Left cardiac atrium (tissue), 4 donors: ENCODE measurements at places on chromosomes 11 and 22. TPM values are rescaled to one million over a fixed set of nuclear protein-coding genes. Genes with fewer than 3 reads are reported as not detected.

DNA sequence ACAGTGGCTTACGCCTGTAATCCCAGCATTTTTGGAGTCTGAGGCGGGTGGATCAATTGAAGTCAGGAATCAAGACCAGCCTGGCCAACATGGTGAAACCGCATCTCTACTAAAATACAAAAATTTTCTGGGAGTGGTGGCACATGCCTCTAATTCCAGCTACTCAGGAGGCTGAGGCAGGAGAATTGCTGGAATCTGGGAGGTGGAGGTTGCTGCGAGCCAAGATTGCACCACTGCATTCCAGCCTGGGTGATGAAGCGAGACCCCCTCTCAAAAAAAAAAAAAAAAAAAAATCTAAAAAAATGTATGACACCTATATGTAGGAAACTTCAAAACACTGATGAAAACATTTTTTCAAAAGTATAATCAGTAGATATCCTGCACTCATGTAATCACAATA is 242.7 kb upstream of the CHORDC1 start:
- no peak for DNase-seq

GRCh38 chr11:60111793-60112192 is 23.3 kb downstream of the MS4A2 start:
- DNase-seq: no peak

DNA sequence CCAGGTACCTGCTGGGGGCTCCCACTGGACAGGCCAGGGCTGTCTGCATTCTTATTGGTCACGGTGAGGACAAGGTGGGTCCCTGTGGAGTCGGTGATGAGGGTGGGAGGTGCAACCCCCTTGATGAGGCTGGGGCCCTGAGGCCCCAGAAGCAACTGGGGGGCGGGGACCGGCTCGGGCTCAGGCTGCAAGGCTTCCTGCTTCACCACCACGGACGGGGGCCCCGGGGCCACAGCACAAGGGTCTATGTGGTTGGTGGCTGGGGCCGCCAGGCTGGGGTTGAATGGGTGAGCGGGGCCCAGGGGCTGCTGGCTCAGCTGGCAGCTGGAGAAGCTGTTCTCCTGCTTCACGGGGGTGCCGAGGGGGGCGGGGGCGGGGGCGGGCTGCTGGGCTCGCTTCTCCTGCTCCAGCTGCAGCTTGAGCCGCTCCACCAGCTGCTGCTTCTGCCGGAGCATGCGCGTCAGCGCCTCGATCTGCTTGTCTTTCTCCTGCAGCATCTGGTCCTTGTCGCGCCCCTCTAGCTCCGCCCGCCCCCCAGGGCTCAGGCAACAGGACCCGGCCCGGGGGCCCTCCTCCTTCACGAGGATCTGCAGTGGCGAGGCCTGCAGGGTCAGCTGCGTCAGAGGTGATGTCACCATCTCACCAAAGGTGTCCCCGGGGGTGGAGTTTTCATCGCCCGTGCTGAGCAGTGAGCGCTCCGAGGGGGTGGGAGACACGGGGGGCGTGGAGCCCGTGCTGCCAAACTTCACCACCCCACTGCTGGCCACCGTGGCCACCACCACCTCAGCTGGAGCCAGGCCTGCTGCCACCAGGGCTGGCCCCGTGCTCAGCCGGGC is 48.2 kb downstream of the SGSM3 start:
- no peak for DNase-seq

The RFPL1 gene
- not detected for total RNA-seq

- no peak for DNase-seq
These were observed at the start of gene C11orf52 for GRCh38 chr11:111918390-111919256. Gene C11orf52, plus strand, starts transcription at chr11:111918913. Its CDS starts 60 bp downstream, at chr11:111918973.

DNA sequence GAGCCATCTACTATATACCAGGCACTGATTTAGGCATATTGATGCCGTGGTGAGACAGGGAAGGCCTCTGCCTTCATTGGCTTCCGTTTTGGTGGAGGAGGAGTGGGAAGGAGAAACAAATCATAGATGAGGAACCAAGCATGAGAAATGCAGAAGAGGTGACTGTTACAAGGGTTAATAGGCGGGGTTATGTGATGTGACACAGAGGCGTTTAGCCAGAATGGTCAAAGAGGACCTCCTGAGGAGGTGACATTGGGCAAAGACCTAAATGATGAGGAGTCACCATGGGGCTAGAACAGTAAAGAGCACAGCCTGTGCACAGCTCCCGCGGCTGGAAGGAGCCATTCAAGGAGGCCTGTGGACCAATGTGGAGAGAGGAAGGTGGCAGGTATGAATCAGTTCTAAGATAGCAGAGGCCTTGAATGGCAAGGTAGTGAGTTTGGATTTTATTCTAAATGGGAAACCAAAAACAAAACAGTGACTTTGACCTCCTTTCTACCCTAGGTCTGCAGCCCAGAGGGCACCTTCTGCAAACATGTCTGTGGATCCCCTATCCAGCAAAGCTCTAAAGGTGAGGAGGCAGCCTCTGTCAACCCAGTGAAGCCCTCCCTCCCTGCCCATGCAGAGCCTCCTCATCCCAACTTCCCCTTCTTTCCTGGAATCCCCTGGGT is 11.7 kb downstream of the MAFF start:
- no peak for DNase-seq

GRCh38 chr22:44412136-44412731 is 85.8 kb downstream of the RTL6 start:
- DNase-seq: no peak

The PANX2 gene
- 0.89 TPM for total RNA-seq

GRCh38 chr11:68843052-68843561 is 1.4 kb upstream of the CPT1A start:
- DNase-seq: no peak

The MOGAT2 gene
- 0.38 TPM for total RNA-seq

The TAGLN gene
- total RNA-seq: 829 TPM

DNA sequence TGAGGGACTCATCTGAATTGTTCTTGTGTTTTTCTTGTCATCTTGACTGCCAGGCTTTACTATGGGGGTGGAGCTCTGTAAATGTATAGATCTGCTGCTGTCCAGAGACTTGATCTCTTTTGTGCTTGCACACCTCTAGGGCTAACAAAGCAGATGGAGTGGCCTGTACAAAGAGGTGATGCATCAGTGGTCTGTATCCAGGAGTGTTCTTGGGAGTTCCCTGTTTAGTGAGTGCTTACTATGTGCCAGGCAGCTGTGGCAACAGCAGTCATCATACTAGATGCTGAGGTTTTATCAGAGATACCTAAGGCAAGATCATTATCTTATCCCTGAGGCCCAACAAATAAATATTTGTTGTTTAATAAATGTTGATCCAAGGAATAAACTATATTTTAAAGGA is 33.4 kb downstream of the STIM1 start:
- no peak for DNase-seq

The KRTAP5-1 gene
- not detected for total RNA-seq
